ENCODE measurements at places on chromosomes 7 and 10.

GRCh38 chr7:136403591-136403990 lies 426.4 kb upstream of the MTPN start:
- no peak for DNase-seq

DNA sequence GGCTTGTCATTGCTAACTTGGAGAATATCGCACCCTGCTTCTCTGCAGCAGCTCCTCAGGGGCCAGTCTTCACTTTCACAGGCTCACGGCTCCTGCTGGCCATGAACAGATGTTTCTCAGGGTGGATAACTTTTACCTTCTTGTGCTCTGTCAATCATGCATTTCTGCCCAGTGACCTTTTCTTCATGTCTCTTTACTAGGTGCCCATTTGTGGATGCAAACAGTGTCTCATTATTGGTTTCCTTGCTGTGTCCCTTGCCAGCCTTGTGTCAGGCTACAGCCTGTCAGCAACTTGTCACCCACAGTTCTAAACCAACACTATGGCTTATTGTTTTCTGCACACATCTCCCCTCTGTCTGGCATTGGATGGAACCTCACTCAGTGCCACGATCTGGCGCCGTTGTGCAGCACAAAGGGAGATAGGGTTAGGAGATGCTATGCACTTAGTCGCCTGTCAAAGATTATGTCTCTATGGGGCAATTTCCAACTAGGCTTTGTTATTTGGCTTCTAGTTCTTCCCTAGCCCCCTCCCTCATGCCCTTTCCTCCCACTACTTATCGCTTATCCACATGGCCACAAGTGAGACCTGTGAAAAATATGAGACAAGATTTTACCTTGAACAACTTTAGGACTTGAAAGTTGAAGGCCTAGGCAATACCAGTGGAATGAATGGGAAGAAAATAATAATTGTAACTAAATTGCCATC lies 45.7 kb upstream of the NXPH1 start:
- no peak for DNase-seq

DNA sequence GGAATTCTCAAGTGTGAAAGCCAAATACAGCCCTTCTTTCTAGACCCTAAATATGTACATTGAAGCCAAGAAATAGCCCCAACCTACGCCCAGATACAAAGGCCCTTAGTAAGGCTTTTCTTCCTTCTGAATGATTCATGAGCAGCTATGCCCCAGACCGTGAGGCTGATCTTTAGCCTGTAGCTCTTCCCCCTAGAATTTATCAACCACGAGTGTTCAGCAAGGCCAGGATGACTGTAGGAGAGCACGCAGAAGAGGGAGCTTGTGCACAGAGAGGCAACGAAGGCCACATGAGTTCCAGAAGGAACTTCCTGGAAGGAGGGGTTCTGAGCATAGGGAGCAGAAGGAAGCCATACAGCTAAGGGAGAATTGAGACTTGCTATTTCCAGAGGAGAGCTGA lies 53.0 kb upstream of the HABP2 start:
- no peak for DNase-seq

GRCh38 chr7:73890555-73891147 lies 29.7 kb downstream of the TMEM270 start:
- DNase-seq, result no peak

GRCh38 chr7:65462148-65462716 lies 88.6 kb downstream of the ZNF92 start:
- DNase-seq, result no peak

DNA sequence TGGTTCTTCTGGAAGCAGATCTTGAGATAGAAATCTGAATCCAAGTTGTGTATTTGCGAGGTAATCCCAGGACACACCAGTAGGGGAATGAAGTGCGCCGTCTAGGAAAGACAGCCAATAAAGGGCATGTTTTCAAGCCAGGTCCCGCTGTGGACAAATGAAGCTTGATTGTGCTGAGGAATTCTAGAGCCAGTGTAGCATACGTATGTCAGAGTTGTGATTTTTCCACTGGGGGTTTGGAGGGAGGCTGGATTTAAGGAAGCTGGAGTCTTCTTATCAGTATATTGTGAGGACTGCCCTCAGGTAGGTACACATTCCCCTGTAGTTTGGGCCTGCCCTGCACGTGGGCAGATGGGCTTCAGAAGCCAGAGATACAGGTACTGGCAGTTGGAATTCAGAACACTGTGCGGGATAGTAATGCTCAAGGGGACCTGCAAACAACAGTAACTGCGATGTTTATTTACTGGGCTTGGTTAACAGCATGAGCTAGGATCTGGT lies 50.9 kb downstream of the GALNT11 start:
- peak; percentile 77 for DNase-seq

GRCh38 chr10:103617602-103618385 lies 124.3 kb downstream of the NEURL1 start:
- DNase-seq, result no peak

- DNase-seq, result no peak
Measured at GRCh38 chr7:118872568-118872967, 648.1 kb downstream of the ANKRD7 start.

DNA sequence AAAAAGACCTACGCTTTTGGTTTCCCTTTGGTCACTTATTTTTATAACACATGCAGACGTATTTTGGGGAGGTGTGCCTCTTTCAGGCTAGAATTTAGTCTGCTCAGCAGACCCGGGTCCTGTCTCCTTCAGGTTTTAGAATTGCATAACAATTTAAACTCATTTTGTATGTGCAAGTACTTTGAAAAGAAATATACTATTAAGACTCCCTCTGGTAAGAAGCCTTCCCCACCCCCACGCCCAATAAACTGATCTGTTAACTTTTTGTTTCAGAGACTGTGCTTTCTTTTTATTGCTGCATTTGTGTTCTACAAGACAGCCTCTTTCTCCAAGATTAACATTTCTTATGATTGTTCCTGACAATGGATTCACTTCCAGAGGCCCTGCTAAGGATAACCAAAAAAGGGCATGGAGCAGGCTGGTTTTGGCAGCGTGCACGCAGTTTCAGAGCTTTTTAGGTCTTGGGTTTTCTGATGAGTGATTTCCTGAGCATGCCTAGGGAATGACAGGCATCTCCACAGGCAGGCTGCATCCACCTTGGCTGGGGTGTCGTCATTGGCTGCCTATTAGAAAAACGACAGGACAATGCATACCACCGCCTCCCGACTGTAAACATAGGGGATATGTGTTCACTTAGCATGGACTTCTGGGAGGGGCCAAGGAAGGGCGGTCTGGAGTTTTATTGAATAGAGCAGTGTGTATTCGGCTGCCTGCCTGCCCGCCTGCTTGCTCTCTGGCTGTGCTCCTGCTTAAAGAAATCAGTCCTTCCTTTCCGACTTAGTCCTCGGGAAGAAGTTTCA lies at the start of gene CALD1:
Gene CALD1, plus strand, starts transcription at position 694 of the 800 bp plus-strand sequence. CDS start 88,100 bp downstream, outside the sequence.
- peak; percentile 98 for DNase-seq

GRCh38 chr7:13834328-13834761 lies 155.1 kb downstream of the ETV1 start:
- DNase-seq, result peak; percentile 10

- DNase-seq, result peak; percentile 51
Measured at GRCh38 chr7:103445228-103446048, 569 bp downstream of the SLC26A5 start.

GRCh38 chr10:79077488-79078173 lies 8.9 kb downstream of the ZMIZ1 start:
- no peak for DNase-seq

DNA sequence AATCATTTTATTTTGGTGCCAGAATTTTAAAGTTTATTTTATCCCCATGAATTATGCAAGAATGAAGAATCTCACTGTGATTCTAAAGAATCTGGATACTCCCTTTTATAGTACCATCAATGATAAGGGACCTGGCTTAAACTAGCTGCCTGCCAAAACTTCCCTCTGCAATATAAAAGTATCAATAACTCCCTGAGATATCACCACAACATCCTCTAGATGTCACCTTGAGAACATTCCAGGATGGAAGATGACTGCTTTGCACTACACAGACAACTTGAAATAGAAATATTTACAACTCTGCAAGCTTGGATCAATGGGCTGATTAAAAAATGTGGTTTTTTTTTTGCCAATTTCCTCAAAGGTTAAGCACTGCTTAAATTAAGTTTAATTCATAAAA lies 142.1 kb downstream of the SLC25A13 start:
- DNase-seq, result no peak

GRCh38 chr10:113709221-113709838 lies 29.6 kb downstream of the CASP7 start:
- DNase-seq, result peak; percentile 42

DNA sequence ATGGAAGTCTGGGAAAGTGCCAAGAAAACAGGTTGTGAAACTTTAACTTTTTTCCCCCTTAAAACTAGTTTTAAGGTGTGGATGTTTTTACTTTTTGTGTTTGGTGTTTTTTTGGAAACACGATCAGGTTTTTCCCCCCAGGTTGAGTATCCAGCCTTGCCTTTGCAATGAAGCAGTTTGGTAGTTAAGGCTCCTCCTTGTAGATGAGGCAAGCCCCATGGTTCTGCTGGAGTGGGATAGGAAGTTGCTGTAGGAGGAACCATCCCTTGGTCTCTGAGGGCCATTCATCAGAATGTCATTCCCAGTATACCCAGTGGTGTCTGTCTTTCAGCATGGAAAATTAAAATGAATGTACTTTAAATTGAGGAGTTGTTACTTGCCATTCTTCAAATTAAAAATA lies 2.7 kb downstream of the CUL1 start:
- DNase-seq, result no peak

GRCh38 chr10:93680412-93681047 lies 21.9 kb downstream of the FRA10AC1 start:
- DNase-seq, result no peak

DNA sequence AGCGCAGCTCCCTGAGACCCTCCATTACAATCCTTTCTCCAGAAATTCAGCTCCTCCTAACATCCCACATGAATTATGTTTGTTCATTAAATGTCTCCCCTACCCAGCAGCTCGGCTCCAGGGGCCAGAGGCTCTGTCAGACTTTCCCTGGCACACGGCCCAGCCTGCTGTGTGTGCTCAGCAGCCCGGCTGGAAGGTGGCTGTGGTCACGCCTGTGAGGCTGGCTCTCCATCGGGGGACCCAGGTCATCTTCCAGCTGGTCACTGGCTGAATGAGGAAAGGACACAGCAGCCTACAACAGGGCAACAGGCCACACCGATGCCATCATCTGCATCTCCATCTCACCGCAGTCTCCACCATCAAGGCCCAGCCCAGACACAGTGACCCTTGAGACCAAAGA lies 219.8 kb downstream of the MAD1L1 start:
- no peak for DNase-seq

GRCh38 chr10:93065675-93066543 lies 5.3 kb downstream of the CYP26C1 start:
- DNase-seq, result no peak

DNA sequence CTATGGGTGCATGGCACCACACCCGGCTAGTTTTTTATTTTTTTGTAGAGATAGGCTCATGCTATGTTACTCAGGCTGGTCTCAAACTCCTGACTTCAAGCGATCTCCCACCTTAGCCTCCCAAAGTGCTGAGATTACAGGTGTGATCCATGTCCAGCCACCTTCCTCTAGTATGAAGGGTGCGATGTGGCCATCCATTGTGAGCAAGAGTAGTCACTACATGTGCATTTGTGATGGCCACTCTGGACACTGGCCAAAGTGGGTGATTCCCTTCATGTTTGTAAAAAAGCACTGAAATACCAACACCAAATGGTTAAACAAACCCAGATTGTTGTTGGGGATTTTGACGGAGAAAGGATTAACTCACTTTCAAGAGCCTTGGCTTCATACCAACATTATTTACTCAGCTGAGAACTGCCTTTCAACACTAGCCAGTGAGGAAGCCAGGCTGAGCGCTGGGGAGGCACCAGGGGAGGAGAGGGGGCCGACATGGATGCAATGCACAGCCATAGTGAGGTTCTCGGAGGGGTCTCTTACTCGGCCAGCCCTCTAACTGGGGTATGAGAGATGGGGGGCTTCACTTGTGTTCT lies 198.1 kb upstream of the LYZL2 start:
- DNase-seq, result no peak

DNA sequence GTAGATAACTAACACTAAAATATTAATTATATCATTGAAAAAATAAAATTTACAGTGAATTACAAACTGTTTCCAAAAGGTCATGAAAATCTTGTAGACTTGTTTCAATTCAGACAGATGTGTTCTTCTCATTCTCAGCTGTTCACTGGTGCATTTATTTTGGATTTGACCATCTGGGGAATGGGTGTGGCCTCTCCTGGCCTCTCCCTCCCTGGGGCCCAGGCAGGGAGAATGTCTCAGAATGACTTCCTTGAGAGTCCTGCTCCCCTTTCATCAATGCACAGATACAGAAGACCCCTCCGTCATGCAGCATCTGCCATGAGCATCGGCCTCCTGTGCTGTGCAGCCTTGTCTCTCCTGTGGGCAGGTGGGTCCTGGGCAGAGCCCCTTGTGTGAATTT lies 192.8 kb upstream of the PRSS58 start:
- no peak for DNase-seq

DNA sequence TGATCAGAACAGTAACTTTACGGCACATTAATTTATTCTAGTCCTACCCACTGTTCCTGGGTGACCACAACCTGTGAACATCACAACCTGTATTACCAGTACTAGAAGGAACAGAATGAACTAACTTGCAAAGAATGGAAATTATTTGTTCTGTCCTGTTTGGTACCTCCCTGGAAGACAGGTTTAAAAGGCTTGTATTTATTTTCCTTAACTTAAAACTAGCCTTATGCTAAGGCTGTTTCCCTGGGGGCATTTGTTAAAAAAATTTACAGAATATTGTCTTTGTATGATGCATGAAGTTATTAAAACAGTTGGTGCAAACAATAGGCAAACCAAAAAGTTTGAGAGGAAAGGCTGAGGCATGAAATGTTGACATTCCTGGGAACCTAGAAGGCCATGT lies 132.7 kb downstream of the DNAJC1 start:
- DNase-seq, result no peak

GRCh38 chr10:72038458-72039001 lies 49.8 kb downstream of the SPOCK2 start:
- DNase-seq, result peak; percentile 76

GRCh38 chr7:102973096-102973802 lies 60.4 kb downstream of the LRRC17 start:
- DNase-seq, result no peak

DNA sequence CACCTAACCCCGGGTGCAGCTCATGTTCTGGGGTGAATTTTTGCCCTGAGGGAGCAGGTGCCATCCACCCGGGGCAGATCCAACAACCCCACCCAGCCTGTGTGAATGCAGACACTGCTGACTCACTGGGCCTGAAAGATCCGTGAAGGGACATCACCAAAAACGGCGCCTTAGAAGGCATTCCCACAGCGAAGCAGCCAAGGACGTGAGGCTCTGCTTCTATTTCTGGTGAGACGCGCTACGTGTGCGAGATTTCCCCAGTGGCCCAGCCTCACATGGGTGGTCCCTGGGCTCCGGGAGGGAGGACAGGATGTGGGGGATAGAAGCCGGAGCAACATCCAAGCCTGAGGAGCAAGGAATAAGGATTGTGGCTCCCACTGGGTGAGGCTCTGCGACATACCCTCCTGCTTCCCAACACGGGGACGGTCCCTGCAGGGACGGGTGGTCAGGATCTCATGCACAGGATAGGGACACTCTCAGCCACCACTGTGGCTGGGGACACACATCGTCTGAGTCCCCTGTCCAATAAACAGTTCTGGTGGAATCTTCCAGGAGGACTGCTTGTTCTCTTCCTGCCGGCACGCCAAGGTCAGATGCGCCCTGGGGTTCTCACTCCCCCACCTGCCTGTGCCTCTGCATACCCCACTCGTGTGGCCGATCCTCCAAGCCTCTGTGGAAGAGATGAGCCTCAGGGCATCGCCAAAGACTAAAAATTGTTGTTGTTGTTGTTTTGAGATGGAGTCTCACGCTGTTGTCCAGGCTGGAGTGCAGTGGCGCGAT lies 70.2 kb downstream of the ZRANB1 start:
- no peak for DNase-seq

GRCh38 chr7:146479040-146479439 lies 362.4 kb downstream of the CNTNAP2 start:
- no peak for DNase-seq
